Stimulated activated naive B cell treated with anti-CD40 and anti-IgM and Interleukin-4, amounts not matched to agents 10 μg/mL and 1 μg/mL and 100 μg/mL, for 72 hours (primary cell): ENCODE measurements at places on chromosomes 3 and 15.

DNA sequence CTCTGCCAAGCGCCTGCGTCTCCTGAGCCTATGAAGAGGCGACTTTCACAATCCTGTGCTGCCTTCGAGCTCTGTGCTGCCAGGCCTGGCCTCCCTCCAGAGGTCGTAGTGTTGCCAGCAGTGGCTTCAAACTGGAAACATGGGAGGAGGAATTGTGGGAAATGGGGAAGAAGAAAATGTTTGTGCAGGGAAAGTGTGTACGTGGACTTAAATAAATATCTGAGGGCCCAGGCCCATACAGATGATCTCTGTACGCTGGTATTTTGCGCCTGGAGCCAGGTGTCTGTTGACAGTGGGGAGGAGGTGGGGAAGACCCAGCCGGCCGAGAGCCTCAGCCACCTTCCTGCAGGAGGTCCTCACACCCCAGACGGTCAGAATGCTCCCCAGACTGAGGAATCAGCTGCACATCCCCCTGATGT is 44.6 kb downstream of the ZBTB38 start:
- DNase-seq = no peak

GRCh38 chr15:52261026-52261425 is 34.6 kb downstream of the MYO5C start:
- no peak for DNase-seq

DNA sequence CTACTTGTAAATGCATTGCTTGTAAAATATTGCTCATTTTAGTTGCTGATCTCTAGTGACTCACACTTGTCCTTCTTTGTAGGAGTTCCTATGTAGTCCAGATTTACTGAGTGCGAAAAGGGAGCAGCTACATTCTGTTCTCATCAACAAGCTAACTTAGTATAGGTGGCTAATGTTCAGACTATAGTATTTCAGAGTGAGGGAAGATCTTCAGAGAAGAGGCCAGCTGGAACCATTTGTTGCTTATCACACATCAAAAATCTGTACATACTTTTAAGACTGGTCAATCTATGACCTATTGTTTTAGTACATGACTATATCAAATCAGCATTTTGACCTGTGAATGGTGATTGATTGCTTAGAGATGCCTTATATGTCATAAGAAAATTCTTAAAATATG is 71.3 kb upstream of the THSD4 start:
- no peak for DNase-seq

DNA sequence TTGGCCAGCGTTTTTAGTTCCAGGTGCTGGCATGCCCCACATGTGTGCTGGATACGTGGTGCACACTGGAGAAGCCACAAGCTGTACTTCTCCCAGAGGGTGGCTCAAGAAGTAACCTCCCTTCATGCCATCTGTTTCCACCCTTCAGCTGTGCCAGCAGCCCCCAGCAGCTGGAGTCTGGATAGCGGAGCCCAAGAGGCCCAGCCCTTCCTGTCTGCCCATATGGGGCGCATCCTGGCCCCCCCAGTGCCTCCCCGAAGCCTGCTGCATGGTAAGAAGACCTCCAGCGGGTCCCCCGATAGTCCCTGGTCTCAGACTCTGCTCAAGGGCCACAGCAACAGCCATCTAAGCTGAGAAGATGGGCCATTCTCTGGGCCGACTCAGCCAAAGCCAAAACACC is 5.8 kb upstream of the MANF start:
- no peak for DNase-seq

GRCh38 chr3:152270937-152271336 is 2.2 kb downstream of the MBNL1 start:
- no peak for DNase-seq

GRCh38 chr3:150216041-150216811 is 191.9 kb upstream of the TSC22D2 start:
- no peak for DNase-seq

GRCh38 chr15:80202016-80202315 is 49.2 kb downstream of the FAH start:
- DNase-seq = no peak

DNA sequence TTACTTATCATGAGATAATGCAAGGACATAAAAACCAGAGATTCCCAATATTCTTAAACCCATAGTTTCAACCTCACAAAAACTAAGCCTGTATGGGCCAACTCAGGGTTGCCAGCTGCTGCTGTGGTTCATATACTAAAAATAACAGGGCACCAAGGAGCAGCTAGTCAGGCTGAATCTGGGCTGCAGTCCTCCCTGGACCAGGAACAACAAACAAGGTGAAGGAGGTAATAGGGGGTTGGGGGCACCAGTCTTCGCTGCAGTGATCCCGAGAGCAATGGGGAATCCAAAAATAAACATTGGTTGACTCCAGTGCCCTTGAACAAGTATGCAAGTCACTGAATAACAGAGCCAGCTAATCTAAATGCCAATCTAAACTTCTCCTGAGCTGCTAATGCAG is 108.9 kb downstream of the MECOM start:
- no peak for DNase-seq

GRCh38 chr15:46713045-46713444 is 1004.3 kb upstream of the SEMA6D start:
- no peak for DNase-seq

DNA sequence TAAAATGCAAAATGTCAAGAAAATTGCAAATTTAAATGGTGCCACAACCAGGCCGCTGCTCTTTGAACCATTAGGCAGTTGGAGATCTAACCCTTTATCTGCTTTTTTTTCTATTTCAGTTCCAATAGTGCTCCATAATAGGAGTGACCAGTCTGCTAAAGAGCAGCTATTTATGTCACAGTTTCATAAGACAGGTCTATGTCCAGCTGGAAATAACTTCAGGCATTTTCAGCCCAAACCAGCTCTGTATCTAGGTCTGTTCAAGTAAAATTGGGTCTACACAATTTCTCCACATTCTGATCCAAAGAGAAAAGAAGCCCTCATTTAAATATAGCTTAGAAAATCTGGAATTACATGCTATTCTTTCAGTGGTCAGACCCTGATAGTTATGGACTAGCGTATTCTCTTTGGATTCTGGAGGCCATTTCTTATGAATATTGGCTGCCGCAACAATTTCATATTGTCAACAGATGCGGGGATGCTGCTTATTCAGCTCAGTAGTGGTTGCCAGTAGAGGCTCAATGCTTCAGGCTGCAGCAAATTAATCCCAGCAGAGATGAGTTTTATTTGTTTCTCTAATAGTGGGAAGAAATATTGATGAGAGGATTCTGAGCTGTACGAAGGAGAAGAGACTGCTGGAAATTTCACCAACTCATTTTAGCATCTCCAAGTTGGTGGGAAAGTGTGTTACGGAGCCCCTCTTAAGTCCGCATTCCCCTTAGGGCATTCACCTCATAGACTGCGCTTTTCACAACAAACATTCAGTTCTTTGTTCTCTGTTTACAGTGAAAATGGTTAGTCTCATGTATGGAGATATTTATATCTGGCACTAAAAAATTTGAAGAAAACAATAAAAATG is 887.0 kb downstream of the ROBO1 start:
- no peak for DNase-seq

DNA sequence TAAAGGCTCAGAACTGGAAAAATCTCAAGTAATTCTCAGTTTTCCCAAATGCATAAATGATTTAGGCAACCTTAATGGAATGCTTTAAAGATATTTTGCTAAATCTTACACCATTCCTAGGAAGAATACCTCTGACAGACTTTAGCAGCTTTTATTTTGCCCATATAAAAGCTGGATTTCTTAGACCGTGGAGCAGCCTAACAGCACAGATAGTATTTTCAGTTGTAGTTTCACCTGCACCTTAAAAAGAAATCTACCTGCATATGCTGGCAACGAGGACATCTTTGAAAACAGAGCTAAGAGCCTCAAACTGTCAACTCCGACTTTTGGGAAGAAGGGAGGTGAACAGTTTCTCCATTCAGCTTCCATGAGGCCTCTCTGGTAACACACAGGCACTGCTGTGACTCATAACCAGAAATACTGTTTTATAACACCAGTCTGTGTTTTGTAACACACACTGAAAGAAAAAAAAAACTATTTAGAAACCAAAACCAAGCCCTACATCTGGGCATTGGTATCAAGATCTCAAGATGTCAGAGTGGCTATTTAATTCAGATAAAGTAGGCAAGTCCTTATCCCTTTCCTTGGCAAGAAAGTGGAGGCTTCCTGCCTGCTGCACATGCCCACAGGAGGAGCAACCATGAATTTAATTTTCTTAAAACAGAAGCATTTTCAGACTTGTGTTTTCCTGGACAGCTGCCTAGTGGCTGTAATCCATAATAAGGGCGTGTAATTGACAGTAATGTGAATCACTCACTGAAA is 181.5 kb upstream of the ICE2 start:
- no peak for DNase-seq

GRCh38 chr3:2246873-2247648 is 148.4 kb downstream of the CNTN4 start:
- DNase-seq = no peak

DNA sequence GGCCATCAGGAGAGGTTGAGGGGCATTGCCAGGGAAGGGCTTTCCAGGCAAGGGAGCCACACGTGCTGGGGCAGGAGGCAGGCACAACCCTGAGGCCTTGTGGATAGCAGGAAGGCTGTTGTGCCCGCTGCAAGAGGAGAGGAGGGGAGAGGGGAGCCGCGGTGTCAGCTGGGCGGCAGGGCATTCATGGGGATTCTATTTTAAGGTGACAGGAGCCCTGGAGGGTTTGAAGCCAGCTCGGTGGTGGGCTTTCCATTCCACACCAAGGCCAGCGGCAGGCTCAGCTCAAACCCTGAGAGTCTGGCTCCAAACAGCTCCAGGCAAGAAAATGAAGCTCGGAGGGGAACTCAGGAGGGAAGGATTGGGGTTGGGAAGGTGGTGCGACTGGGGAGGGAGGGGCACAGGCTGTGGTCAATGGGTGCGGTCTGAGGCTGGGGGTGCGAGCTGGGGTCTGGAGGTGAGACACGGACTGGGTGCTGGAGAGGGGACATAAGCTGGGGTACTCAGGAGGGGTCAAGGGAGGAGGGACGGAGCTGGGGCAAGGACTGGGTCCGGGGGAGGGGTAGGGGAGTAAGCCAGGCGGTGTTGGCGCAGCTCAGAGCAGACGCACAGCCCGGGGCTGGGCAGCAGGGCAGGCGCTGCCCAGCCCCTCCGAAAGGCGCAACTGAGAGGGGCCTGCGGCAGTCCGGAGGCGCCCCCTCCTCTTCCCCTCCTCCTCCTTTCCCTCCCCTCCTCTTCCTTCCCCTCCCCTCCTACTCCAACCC is 43.4 kb downstream of the TPRA1 start:
- DNase-seq = no peak

DNA sequence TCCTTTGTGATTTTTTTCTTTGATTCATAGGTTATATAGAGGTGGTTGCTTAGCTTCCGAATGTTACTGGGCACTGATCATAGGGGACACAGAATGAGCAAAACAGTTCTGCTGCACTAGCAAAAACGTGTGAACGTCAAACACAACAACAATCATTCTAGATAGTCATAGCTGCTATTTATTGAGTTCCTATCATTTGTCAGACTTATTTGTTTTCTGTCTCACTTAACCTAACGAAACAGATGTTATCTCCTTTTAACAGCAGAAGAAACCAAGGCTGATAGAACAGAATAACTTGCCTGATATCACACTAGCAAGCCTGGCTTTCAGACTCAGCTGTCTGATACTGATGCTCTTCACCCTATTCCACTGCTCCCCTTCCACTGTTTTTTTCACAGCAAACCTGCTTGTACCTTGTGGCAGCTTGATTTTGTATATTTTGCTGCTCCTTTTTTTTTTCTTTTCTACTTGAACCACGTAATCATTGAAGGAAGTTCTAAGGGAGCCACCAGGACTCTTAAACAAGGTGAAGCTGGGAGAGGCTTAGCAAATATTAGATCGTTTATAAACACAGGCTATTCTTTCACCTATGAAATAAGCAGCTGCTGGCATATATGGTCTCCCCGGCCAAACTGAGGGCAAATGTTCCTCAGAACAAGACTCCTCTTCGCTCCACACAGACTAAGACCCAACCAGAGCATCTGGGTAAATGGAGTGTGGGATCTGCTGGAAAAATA is 78.8 kb downstream of the MCF2L2 start:
- DNase-seq = no peak

GRCh38 chr3:118734664-118735063 is 300.0 kb downstream of the IGSF11 start:
- no peak for DNase-seq
